ENCODE measurements at places on chromosomes 13 and 19.

DNA sequence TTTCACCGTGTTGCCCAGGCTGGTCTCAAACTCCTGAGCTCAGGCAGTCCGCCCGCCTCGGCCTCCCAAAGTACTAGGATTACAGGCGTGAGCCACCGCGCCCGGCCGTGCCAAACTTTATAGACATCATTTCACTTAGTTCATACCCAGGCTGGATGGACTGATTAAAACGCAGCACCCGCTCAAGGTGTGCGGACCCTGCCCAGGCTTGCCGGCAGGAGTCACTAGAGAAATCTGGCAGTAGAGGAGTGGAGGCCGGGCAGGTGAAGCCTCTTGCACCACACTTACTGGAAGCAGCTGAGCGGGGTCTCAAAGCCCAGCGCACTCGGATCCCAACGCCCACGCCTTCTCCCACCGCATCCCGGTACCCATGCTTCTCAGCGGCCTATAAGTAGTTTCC lies 11.4 kb downstream of the PTGIR start:
- DNase-seq: no peak

DNA sequence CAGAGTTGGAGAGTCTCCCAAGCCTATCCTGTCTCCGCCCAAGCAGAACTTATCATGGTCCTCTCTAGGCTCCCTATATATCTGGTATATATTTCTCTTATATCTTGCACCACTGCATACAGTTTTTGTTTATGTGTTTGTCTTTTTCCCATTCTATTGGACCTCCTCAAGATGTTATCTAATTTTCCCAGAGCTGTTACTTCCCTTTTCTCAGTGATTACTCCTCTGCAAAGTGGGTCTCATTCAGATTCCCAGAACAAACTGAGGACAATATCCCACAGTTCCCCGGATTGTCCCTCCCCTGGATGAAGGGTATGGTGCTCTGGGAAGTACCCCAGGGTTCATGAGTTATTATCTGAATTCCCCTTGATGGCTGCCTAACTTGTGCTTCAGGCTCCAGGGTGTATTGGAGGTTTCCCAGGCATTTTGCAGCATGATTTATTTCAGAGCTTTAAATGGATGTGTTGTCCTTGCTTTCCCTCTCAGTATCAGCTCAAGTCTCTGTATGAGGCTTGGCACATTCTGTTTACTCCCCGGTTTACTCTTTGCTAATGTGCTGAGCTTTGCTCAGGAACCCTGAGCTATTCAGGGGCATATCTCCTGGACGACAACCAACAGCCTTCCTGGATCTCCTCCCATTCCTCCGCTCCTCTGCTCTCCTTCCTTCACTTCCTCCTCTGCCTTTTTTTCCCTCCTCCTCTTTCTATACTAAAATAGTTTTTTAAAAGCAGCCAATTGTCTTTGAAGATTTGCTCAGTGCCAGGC lies 329.3 kb downstream of the SPRY2 start:
- DNase-seq: no peak

DNA sequence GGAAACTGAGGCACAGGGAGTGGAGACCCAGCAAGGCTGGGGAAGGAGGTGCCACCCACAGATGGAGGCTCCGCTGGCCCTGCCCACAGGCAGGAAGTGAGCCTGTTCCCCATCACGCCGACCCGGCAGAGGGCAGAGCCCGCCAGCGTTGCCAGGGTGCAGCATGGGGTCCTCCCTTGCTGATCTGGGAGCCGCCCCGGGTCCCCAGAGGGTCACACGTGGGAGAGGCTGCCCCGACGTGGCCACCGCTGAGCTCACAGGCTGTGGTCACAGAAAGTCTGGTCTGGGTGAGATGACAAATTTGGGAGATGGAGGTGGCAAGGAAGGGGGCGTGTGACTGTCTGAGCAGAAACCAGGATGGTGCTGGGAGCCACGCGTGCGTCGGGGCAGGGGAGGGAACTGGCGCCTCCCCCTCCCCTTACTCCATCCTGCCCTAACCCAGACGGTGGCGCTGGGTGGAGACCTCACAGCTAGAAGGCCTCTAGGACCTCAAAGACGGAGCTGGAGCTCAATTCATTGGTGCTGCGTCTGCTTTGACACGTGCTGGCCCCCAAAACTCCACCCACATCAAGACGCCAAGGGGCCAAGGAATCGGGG lies 7.7 kb downstream of the MEX3D start:
- DNase-seq: no peak

- no peak for DNase-seq
Measured at GRCh38 chr13:41306271-41307145, 4.6 kb upstream of the NAA16 start.

GRCh38 chr13:105513448-105513847 lies 1022.0 kb downstream of the EFNB2 start:
- no peak for DNase-seq

- DNase-seq: no peak
Measured at GRCh38 chr19:18833141-18833476, 1.4 kb downstream of the UPF1 start.

DNA sequence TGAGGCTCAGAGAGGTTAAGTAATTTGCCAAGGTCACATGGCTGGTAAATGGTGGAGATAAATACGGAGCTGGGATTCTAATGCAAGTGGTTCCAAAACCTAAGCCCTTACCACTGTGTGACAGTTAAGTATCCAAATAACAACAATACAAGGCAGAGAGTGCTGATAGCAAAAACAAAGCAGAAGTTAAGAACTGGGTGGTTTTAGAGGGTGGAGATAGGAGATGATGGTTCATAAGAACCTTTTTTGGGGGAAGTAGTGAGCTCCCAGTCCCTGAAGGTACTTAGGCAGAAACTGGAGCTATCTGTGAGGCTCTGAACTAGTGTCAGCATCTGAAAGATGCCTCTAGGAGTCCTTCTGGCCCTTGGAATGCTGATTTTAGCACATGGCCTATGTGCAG lies 56.2 kb upstream of the UBE2L5 start:
- DNase-seq: no peak

- no peak for DNase-seq
Measured at GRCh38 chr13:23411706-23412105, 21.8 kb downstream of the SACS start.
